CD8-positive, alpha-beta memory T cell (primary cell): ENCODE measurements at places on chromosomes 1 and 21. TPM values are rescaled to one million over a fixed set of nuclear protein-coding genes. Genes with fewer than 3 reads are reported as not detected.

The OLIG1 gene
- not detected for polyA plus RNA-seq

The CRYBG2 gene
- polyA plus RNA-seq: 1.9 TPM

DNA sequence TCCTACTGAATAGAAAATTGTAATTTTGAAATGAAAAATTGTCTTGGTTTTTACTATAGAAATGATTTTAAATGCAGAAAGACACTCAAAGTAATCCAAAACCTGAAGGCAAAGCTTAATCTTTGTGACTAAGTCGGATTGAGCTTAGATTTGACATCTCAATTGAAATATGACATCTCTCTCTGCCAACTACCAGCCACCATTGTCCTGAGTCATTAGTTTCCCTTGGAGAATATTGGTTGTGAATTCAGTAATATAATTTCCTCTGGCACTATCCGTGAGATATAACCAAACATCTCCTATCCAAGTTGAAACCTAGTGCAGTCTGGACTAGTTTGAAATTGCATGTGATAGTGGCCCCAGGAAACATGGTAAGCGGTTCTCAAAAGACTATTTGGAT is 37.1 kb downstream of the PLA2G4A start:
- DNase-seq: no peak

DNA sequence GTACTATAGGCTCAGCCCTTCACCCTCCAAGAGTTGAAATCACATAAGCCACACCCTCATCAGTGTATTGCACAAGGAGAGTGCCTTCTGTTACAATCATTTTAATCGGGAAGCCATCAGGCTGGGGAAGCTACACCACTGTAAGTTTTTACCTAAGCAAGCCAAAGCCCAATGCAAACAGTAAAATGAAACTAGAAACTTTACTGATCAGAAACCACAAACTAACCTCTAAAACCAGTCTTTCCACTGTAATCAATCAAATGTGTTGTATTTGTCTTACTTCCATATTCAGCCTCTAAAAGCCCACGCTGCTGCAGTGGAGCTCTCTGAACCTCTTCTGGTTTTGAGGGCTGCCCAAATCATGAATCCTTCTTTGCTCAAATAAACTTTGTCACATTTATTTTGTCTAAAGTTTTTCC is 26.2 kb downstream of the CAPN8 start:
- DNase-seq: no peak

The SAMSN1 gene
- polyA plus RNA-seq: 34.1 TPM

The PROX1 gene
- polyA plus RNA-seq: not detected

DNA sequence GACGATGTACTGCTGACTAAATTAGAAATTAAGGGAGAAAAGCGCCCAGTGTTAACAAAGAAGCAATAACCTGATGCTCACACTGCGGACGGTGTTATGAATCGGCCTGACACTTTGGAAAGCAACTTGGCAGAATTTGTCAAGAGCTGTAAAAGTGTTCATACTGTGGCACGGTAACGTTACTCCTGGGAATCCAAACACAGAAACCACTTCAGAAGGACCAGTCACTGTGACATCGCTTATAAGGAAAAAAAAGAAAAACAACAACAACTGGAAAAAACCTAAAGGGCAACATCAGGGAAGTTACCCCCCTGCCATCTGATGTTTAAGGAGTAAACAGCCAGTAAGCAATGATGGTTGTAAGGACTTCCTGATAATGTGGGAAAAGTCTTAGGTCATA is 27.7 kb downstream of the CAPZB start:
- no peak for DNase-seq

The MR1 gene
- 37.7 TPM for polyA plus RNA-seq

DNA sequence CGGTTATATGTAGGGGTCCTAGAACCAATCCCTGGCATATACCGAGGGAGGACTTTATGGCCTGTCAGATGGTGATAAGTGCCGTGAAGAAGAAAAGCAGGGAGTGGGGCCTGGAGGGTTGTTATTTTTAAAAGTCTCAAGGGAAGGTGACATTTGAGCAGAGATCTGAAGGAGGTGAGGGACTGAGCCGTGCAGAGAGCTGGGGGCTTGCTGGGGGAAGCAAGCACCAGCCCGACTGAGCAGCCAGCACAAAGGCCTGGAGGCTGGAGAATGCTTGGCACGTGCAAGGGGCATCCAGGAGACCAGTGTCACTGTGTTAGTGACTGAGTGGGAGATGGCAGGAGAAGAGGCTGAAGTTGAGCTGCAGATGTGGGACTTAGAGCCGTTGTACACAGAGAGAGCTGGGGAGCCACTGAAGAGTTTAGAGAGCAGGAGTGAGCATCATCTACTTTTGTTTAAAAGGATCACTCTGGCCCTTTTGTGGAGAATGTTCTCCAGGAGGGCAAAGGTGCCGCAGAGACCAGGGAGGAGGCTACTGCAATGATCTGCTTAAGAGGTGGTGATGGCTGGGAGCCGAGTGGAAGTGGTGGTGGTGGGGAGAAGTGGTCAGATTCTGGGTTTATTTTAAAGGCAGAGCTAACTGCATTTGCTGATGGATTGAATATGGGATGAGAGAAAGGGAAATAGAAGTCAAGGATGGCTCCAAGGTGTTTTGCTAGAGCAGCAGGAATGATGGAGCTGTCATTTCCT is 31.2 kb downstream of the PTPRU start:
- no peak for DNase-seq

The AMPD1 gene
- not detected for polyA plus RNA-seq

GRCh38 chr21:31370893-31371544 is 27.0 kb upstream of the TIAM1 start:
- no peak for DNase-seq

GRCh38 chr1:26824731-26825130 is 1.8 kb upstream of the ZDHHC18 start:
- DNase-seq: no peak
